ENCODE measurements at places on chromosomes 5 and 9.

DNA sequence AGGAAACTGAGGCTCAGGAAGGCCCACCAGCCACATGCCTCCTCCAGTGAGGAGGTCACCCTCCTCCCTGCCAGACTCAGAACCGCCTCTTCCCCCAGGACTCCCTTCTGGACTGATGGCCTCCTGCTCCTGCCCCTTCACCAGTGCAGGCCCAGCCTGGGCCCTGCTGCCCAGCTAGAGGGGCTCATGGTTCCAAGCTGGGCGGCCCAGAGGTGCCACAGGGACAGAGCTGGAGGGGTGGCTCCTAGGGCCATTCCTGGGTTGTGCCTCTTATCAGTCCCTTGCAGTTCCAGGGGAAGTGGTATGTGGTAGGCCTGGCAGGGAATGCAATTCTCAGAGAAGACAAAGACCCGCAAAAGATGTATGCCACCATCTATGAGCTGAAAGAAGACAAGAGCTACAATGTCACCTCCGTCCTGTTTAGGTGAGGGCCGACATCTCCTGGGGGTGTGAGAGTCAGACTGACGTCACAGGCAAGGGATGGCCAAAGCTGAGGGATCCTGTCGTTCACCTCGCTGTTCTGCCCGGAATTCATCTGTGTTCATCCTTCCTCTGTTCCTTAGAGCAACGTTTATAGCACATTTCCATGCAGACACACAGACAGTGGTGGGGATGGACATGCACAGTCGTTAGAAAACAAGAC, 819 bp downstream of the LCN2 start:
- DNase-seq, result no peak

GRCh38 chr5:78521455-78521854, 127.1 kb downstream of the LHFPL2 start:
- DNase-seq, result no peak

DNA sequence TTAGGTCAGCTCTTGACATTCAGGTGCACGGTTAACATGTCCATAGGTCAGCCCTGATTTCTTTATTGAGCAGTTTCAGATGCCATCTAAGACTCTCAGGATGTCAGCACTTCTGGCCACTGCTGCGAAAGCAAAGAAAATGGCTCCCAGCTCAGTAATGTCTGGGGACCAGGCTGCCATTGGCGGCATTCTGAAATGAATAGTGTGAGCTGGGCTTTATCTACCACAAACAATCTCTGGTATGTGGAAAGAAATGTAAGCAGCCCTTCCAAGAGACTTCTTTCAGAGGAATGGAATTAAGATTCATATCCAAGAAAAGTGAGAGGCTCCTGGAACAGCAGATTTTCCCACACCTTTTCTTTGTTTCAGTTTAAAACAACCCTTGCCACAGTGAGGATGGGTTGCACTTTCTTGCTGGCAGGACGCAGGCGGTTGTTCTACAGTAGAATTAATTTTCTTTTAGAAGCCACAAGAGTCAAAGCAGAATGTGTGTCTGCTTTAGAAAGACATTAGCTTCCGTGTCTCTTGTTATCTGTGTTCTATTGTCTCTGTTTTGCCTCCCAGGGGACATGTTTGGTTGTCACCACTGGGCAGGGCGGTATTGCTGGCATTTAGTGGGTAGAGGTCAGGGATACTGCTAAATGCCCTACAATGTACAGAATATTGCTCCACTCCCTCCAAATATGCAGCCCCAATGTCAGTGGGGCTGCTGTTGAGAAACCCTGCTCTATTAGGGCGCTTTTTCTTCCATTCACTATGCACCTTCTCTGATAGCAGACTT, 149.9 kb upstream of the ANKH start:
- no peak for DNase-seq

DNA sequence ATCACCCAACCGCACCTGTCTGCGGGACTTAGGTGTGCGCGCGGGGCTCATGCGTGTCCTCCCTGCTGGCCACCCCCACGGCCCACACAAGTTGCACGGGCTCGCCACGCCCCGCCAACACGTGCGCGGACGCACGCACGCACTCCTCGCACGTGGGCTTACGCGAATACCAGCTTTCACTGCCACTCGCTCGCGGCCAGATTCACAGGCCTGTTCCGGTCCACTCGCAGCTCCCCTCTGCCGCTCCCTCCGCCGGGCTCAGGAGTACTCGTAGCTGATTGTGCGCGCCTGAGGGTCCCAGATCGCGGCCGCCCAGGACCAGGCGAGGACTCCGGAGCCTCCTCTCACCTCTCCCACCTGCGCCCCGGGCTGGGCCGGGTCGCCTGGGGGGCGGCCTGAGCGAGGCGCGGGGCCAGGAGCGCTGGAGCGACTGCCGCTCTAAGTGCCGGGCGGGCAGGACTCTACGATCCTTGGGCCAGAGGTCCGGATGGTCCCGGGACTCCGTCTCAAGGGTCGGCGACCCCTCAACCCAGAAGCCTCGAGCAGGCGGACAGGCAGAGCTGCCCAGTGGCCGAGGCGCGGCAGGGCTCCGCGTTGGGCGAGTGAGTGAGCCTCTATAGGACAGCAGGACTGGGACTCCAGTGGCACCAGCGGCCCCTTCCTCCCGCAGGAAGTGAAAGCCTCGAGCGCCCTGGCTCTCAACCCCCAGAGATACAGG, 3.4 kb downstream of the PCDHGC5 start:
- no peak for DNase-seq

- no peak for DNase-seq
Measured at GRCh38 chr9:137535120-137535428, 15.1 kb downstream of the PNPLA7 start.

DNA sequence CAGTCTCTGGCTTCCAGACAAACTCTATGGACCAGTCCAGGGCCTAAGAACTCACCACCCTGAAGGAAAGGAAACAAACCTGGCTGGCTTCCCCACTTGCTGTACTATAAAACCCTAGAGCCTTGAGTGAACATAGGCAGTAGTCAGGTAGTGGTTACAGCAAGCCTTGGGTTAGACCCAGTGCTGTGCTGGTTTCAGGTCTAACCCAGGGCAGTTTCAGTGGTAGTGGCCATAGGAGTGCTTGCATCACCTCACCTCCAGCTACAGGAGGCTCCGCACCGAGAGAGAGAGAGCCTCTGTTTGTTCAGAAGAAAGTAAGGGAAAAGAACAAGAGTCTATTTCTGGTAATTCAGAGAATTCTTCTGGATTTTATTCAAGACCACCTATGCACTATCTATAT, 714.1 kb upstream of the CDH10 start:
- DNase-seq, result no peak

DNA sequence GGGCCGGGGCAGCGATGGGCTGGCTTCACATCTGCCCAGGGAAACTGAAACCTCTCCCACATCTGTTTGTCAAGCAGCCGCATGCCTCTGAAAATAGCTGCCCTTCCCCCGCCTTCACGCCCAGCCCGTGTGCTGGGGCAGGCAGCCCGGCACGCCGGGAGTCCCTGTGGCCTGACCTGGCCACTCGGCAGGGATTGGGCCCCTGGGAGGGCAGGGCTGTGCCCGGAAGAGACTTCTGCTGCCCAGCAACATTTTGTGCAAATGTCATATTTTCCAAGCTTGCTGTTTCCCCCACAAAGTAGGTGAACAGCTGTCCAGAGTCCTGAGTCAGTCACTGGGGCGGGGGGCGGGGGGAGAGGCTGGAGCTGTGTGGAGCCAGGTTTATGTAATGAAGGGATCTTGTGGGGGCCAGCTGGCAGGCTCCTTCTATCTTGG, 8.2 kb downstream of the COL27A1 start:
- no peak for DNase-seq

- no peak for DNase-seq
Measured at GRCh38 chr5:129174480-129174879, 79.9 kb downstream of the ISOC1 start.

DNA sequence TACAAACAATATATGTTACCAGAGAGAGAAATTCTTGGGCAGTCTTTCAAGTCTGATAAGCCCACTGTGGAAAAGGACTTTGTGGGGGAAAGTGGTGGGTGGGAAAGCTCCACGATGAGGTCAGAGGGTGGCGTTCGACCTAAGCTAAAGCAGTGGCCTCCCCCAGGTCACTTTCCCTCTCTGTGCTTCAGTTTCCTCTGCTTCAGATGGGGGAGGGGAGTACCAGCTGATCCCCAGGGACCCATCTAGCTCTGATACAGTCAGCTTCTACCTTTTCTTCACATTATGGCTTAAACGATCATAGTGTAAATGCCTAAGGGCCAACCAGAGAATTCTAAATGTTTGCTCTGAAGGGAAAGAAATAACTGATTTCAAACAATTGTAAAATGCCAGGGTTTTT, 36.6 kb upstream of the ARSB start:
- no peak for DNase-seq

- no peak for DNase-seq
Measured at GRCh38 chr5:133113331-133114061, 61.7 kb downstream of the HSPA4 start.

DNA sequence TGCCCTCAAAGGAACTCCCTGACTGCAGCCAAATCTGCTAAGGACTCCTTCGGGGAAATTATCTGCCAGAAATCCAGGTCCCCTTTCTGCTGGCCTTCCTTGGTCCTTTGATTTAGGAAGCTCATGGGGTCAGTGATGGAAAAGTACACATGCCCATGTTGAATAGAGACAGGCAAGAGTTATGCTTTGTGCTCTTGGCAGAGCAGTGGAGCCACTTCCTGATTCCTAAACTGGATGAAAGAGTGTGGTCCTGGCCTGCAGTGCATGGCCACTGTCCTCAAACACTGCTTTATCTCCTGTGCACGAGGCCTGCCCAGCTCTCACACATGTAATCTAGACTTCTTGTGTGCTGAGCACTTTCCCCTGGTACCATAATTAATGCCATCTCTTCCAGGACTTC, 2.0 kb upstream of the EBF1 start:
- no peak for DNase-seq

- DNase-seq, result no peak
Measured at GRCh38 chr5:83924171-83924570, 203.5 kb upstream of the HAPLN1 start.

DNA sequence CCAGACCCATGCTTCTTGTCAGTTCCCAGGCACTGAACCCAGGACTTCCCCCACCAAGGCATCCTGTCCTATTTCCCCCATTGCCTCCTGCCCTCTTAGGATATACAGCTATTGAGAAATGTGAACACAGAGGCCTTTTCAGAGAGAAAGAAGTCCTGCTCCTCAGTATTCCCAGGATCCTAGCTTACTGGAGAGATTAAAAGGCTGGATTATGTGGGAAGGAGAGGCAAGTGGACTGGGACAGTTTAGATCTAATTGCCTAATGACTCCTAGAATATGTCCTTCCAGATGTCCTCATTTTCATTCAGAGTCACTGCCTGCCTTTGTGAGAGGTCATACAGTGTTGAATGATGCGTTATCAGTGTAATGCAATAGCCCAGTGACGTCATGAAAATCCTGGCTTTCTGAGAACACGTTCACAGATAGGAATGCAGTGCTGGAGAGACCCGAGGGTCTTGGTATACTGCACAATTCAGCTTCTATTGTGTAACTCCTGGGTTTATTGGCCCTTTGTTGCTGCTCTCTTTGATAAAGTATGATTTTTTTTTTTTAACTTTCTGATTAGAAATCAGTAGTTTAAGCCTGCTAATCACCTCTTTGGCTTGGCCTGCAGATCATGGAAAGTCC, 26.2 kb downstream of the WWC1 start:
- DNase-seq, result no peak

- DNase-seq, result no peak
Measured at GRCh38 chr5:54080831-54081230, 229.5 kb downstream of the ARL15 start.

DNA sequence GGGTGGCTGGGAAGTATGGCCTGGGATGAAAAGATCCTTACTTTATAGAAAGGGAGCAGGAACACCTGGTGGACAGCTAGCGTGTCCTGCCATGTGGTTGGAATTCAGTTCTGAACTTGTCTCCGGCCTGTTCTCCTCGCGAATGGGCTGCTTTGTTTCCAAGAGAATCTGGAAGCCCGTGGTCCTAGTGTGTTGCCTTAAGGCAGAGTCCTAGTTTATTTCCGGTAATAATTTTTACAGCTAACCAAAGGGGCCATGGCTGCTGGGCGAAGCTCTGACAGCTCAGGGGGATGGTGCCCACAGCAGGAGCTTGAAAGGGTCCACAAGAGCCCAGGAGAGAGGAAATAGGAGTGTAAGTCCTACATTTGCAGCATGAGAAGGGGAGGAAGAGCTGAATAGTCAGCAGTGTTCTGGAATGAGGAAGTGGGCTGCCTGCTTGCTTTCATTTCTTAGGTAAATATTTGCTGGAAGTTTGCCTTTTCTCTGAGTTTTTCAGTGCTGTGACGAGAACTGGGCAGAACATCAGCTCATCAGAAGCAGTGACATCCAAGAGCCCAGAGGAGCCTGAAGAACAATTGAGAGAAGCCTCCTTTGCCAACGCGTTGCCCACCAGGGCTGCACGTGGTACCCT, 13.1 kb upstream of the IGFBPL1 start:
- DNase-seq, result no peak

All from endothelial cell (in vitro differentiated cells).